ENCODE measurements at places on chromosomes 16 and 17.
A peak's percentile ranks its signal among the peaks of the same experiment; 100 is the strongest.

DNA sequence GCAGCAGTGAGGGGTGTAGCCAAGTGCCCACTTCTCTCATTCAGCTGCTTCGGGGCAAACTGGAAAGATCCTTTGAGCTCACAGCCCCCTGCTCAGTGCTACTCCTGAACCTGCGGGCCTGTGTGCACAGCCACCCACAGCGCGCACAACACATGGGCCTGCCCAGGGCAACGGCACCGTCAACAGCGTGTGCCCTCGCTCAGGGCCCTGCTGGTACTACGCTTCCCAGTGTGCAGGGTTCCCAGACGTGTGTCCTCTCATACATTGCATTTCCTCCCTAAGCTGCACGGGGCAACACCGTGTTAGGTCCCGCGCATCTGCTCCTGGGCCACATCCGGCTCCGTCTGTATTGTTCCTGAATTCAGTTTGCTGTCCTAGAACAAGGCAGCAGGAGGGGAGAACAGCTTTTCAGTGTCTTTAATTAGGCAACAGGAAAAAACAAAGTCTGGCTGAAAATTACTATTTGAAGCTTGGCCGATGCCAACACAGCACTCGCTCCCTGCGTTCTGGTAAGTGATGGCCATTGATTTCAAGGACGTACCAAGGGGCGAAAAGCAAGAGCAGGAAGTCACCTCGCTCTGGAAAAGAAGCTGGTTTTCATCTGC, 15.2 kb downstream of the MRM3 start:
- DNase-seq = no peak

DNA sequence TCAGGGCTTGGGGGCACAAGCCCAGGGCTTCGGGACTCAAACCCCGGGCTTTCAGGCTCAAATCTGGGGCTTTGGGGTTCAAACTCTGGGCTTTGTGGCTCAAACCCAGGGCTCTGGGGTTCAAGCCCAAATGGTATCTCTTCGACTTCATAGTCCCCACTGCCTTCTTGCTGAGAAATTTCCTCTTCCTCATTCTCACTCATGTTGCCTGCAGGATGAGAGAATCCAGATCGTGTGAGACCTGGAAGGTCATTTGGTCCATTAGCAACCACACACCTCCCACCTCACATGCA, 576 bp downstream of the ZNF768 start:
- no peak for DNase-seq

DNA sequence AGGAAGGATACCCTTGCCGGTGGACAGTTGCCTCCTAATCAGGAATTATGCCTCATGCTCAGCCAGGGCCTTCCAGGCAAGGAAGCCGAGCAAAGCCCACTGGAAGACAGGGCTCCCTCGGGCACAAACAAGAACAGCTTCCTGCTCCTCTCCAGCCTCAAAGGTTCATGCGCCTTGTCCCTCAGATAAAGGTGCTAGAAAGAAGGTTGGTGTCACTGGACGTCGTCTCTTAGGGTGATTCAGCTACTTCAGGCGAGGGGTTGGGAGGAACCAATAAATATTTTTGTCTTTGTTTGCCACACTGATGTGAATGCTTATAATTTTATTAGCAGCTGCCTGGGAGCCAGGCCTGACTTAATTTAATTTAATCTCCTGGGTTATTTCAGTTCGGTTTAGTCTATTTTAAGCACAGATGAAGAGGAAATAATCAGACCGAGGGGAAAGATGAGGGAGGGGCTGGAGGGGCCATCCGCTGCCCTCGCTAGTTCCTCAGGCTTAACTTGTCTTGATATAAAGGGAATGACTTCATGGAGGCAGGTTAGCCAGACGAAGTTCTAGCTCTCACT, 171.8 kb upstream of the CACNG5 start:
- DNase-seq = no peak

GRCh38 chr17:64385187-64386083, 5.2 kb downstream of the PECAM1 start:
- DNase-seq = peak; percentile 52

- no peak for DNase-seq
Observed at GRCh38 chr17:8692916-8693315, 51.7 kb downstream of the CCDC42 start.

DNA sequence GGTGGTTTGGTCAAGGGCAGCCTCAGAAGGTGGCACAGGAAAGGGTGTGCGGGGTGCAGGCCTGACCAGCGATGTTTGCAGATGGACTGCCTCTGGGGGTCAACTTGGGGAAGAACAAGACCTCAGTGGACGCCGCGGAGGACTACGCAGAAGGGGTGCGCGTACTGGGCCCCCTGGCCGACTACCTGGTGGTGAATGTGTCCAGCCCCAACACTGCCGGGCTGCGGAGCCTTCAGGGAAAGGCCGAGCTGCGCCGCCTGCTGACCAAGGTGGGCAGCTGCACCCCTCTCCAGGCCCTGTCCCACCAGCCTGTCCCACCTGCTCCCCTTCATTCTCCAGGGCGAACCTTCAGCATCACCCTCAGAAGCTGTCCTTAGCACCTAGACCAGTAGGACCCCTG, 12.5 kb downstream of the DHODH start:
- no peak for DNase-seq

DNA sequence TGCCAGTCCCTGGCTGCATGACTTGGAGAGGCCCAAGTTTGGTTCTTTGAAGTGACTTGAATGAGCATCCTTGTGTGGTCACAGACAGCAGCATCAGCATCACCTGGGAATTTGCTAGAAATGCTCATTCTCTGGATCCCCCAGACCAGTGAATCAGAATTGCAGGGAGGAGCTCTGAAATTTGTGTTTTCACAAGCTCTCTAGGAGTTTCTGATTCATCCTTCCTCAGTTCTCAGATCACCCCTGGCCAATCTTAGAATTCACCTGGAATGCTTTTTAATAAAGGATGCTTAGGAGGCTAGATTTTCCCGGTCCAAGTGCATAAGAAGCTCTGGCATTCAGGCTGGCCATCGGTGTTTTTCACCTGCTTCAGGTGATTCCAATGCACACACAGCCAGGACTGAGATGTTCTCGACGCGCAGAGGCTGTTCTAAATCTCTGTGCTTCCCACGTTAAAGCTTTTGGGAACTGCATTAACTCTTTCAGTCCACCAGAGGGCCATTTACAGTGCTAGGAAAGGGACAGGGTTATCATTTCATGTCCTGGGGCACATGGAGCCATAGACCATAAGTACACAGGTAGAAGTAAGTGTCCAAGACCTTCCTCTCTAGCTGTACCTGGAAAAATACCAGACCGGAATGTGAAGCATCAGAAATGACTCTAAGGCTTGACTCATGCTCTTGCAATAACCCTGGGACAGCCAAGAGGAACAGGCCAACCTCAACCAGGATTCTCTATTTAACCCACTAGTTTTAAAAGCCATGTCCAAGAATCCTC, 85.7 kb upstream of the XYLT1 start:
- peak; percentile 27 for DNase-seq

- DNase-seq = no peak
Observed at GRCh38 chr16:89000207-89000959, 23.4 kb upstream of the CBFA2T3 start.

DNA sequence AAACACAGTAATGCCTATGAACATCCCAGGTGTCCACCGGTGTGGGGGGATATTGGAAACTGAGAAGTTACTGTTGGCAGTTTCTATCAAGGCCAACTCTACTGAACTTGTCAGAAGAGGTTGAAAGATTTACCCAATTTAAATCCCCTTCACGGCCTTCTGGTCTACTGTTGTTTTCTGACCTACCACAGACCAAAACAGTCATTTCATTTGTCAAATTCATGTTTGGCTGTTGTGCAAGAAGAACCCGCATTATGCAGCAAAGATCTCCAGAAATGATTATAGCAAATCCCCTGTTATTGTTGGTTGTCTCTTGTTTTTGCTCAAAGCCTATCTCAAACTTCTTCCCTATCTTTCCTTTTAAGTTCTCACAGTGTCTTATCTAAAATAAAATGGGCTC, 73.1 kb upstream of the MAF start:
- no peak for DNase-seq

DNA sequence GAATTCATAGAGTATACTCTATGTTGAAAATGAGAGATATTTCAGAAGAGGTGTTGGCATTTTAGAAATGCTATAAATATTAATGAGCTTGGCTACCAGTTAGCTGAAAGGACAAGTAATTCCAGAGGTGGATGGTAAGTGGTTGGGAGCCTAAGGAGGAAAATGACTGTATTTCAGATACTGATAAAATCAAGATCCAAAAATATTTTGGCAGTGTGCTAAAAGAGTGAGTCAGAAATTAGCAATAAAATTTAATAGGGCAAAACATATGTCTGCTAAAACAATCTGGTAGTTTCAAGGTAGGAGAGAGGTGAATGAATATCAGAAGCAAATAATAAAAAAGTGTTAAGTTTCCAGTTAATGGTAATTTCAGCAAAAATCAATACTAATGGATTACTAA, 1287.9 kb downstream of the CDH8 start:
- no peak for DNase-seq

DNA sequence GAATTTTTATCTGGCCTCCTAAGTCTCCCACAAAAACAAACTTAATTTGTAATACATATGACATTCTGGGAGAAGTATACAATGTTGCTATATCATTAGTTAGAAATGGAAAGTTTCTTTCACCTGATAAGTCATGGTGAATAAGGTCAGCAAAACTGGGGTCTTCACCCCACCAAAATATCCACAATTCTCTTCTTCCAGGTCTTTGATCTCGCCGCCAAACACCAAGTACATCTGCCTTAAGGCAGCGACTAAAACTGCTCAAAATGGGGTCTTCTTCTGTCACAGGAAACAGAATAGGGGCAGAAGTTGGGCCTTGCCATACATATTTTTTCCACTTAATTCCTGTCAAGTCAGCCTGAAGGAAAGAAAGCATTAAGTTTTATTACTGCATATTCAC, 2.1 kb downstream of the MED13 start:
- no peak for DNase-seq
